ENCODE measurements at places on chromosomes 12 and 14.
A peak's percentile ranks its signal among the peaks of the same experiment; 100 is the strongest.

GRCh38 chr14:40122968-40123648 lies 690.9 kb upstream of the FBXO33 start:
- DNase-seq = peak; percentile 85

DNA sequence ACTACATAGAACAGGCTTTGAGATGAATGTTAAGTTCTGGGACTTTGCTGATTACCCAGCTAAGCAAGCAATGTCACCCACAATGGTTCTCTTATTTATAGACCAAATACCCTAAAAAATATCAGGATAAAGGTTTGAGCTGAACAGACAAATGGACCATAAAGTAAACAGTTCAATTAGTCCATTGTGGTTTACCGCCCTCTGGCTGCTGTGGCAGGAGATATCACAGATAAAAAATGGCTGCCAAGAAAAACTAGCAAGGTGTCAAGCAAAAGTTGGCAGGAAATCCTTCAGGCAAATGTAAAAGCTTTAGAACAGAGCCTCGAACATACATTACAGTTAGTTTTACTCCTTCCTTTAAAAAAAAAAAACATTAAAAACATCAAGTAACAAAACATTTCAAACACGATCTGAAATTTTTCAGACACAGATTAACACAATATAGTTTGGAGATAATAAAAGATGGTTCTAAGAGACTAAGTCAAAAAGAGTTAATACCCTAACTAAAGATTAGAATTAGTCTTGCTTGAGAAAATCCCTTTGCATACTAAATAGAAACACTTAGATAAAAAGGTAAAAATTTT lies 41.3 kb downstream of the MED13L start:
- peak; percentile 56 for DNase-seq

GRCh38 chr12:123757561-123757960 lies 4.5 kb upstream of the DNAH10 start:
- DNase-seq = no peak

DNA sequence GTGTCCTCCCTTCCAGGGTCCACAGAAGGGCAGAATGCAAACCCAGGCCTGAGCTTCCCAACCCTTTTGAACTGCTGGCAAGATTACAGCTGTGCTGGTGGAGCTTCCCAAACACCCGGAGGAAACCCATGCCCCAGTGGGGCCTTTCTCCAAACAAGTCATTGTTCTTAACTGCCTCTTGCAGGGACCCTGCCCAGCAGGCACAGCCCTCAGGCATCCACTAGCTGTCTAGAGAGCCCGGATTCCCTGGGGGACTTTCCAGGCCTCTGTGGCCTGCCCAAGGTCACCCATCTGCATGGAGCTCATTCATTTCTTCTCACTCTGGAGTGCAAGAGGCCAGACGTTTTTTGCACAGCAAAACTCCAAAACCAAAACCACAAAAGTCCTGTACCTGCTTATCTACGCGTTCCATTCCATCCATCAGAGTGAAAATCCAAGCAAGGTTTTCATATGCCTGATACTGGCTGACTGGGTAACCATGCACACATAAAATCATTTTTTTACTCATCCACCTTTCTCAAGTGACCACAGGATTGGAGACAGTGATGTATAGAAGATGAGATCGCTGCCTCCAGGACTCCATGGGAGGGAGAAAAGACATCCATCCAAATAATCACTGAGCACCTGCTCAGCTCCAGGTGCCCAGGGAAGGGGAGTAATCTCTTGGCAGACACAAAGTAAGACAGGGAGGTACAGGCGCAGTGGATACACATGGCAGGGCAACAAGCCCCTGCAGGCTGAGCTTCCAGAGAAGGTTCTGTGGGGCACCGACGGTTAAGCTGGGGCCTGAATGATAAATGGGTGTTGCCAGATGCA lies 17.2 kb upstream of the BDKRB2 start:
- no peak for DNase-seq

- peak; percentile 62 for DNase-seq
Observed at GRCh38 chr14:64760146-64760755, 56.0 kb downstream of the PLEKHG3 start.

DNA sequence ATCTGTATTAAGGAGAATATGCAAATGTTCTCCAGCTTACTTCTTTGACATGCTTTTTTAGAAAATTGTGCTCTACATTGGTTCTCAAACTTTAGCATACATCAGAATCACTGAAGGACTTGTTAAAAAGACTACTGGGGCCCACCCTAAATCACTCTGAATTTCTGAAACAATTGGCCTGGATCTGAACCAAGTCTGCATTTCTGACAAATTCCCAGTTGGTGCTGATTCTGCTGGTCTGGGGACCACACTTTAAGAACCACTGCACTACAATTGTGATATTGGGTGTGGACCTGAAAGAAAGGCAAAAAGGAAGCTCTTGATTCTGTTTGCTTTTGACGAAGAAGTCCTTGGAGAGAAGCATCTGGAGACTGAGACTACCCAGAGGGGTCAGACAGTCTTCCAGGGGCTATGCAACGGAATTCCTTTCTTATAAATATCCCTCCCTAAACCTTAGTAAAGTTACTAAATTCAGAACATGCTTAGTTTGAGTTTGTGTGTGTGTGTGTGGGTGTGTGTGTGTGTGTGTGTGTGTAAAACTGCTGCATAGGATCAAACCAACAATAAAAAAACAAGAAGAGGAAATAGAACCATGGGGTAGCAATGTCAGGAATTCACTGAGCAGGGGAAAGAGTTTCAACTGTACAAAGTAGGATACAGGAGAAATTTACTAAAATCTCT lies 36.8 kb downstream of the EAPP start:
- DNase-seq = no peak

DNA sequence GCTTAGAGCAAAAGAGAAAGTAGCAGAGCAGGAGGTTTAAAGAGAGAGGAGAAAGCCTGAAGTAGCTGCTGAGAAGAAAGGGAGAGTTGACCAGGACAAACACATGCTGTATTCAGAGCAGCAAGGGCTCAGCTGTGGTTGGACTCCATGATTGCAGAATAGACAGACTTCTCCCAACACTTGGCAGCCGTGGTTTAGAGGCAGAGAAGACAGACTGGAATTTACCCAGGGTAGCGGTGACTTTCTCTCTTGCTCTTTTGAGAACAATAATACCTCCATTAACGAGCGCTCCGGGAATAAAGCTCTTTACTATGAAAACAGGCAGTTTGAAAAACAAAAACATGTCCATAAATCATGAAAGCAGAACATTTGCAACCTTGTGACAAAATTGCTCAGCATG lies 21.4 kb upstream of the IGF1 start:
- no peak for DNase-seq

DNA sequence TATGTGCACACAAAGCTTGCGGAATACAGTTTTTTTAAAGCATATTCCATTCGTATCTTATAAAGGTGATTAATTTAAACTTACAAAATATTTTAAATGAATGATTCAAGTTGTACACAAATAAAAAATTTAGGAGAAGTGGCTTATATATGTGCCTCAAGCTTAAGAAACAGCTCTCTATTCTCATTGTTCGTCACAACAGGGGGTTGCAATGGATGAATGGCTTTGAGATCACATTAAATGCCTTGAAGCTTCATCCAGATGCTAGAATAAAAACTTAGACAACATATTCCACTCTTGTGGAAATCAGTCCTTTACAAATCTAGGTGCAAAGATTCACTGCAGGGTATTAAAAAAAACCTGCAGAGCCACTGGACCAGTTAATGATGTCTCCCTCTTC lies 303.9 kb upstream of the LRFN5 start:
- no peak for DNase-seq

GRCh38 chr14:63877550-63877939 lies 24.7 kb downstream of the SYNE2 start:
- no peak for DNase-seq
